ENCODE measurements at places on chromosomes 2 and 18.

GRCh38 chr18:13279181-13280069 is 60.9 kb downstream of the LDLRAD4 start:
- no peak for DNase-seq

GRCh38 chr2:44130441-44130840 is 38.2 kb upstream of the PPM1B start:
- DNase-seq, result no peak

DNA sequence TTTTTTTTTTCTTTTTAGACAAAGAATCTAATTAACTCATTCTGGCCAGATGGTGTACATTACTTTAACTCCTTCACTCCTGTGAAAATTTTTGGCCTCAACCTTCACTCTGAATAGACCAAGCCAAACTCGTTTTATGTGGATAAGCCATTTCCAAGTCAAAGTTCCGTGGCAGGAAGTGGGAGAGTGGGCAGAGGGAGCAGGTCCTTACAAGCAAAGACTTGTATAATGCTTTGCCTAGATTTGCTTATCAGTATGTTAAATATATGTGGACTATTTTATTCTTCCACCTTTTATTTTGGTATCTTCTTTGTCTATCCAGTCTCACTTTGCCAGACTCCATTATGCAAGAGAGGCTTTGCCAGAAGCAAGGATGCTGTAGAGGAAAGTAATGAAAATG is 178.1 kb upstream of the TNP1 start:
- no peak for DNase-seq

GRCh38 chr2:171402906-171403580 is 30.7 kb downstream of the METTL8 start:
- no peak for DNase-seq

DNA sequence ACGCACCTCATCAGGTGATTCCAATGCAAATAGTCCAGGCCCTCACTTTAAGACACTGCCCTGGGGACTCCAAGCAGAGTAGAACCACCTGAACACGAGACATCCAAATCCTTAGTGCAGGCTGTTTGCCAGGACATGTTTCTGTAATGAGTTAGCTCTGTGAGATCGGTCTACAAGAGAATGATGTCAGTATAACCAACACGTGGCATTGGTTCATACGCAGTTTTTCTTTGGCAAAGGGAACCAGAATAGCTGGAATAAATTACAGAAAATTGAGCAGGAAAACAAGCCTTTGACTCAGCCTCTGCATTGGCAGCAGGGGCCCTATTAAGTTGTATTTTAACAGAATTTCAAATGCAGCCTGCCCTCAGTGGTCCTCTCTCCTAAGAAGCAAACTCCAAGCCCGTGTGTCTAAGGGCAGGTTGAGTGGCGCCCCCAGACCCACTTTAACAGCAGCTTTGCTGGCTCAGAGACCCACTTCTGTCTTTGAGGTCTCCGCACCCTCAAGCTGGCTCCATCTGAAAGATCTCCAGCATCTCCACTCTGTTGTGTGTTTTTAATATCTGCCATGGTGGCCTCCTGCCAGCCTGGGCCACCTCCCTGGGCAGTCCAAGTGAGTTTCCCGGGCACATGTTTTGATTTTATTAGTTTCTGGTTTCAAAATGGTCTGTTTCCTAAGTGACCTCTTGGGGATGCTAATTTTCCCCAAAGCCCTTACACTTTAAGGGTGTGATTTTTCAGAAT is 61.3 kb downstream of the ALPK2 start:
- DNase-seq, result no peak

DNA sequence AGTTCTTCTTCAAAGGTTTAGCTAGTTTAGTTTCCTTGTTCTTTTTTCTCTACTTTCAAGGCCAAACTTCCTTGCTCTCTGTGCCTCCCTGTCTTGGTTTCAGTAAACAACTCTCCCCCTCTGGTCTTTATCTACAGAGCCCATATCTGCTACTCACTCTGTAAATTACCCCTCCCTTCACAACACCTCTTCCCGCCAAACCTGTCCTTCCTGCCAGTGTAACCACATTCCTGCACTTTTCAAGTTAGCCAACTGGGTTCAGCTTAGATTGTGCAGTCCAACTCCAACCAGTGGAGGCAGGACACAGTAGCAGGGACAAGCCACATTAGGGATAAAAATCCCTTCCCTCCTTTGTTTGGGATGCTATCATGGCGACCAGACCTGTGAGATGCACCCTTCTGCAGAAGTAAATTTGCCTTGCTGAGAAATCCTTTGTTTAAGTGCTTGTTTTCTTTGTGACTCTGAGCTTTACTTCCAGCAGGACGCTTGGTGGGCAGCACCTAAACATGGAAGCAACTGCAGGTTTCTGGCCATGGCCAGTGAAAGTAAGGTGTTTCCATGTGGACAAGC is 706.0 kb downstream of the KCNJ3 start:
- DNase-seq, result no peak

GRCh38 chr2:13686262-13686661 is 946.3 kb upstream of the LRATD1 start:
- DNase-seq, result no peak

- DNase-seq, result no peak
Measured at GRCh38 chr18:70522183-70522680, 233.4 kb downstream of the SOCS6 start.

DNA sequence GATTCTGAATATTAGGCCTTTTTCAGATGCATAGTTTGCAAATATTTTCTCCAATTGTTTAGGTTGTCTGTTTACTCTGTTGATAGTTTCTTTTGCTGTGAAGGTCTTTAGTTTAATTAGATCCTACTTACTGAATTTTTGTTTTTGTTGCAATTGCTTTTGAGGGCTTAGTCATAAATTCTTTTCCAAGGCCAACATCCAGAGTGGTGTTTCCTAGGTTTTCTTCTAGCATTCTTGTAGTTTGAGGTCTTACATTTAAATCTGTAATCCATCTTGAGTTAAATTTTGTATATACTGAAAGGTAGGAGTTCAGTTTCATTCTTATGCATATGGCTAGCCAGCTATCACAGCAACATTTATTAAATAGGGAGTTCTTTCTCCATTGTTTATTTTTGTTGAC is 404.8 kb downstream of the LNPK start:
- no peak for DNase-seq

GRCh38 chr18:5297597-5297996 is 2.1 kb upstream of the ZBTB14 start:
- no peak for DNase-seq

- DNase-seq, result no peak
Measured at GRCh38 chr2:225998653-225999052, 599.1 kb downstream of the NYAP2 start.

DNA sequence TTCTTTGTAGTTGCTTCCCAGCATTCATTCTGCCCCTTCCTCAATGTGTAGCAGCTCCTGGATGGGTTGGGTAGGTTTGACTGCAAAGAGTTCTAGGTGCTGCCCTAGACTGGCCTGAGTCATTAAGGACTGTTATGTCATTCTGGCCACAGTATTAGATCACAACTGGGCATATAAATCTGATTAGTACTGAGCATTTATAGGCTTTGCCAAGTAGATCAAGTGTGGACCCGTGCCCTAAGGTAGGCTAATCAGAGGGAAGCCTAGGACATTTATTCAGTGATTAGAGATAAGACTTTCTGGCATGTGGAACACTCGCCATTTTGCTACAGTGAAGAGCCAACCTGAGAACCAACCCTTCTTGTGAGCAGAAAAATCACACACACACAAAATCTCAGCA is 2.7 kb downstream of the KATNAL2 start:
- no peak for DNase-seq

DNA sequence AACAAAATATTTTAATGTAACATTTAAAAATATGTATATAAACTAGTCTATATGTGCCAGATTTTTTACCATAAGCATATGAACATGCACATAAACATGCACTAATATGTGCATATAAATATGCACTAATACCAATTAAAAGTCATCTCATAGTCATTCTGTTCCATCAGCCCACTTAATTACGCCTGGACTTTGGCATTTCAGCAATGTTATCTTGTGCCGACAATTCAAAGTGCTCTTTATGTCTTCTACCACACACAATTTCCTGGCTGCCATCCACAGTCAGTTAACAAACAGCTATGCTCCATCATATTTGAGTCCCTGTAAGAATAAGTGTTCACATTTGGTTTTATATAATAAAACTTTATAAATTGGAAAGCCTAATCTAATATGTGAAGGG is 92.6 kb upstream of the TSPYL6 start:
- no peak for DNase-seq

All from cardiac septum (tissue), 1 donor.